ENCODE measurements at places on chromosomes 7 and 10. TPM values are rescaled to one million over a fixed set of nuclear protein-coding genes. Genes with fewer than 3 reads are reported as not detected.

Gene TMEM140
- total RNA-seq, result 49.4 TPM

Gene PLAC9
- total RNA-seq, result 3.7 TPM

Gene OR9A2
- not detected for total RNA-seq

Gene ANXA11
- 17.3 TPM for total RNA-seq

Gene RADIL
- total RNA-seq, result 1.7 TPM

Gene BTBD16
- total RNA-seq, result not detected

Gene PTF1A
- total RNA-seq, result not detected

Gene HELLS
- total RNA-seq, result 25.2 TPM

All from dermis microvascular lymphatic vessel endothelial cell (primary cell).